Stimulated activated CD4-positive, alpha-beta T cell treated with anti-CD3 and anti-CD28 coated beads, Interleukin-1b, Interleukin-23, amount 100 ng/mL, for 1 hour (primary cell): ENCODE measurements at places on chromosomes 5 and 9.

DNA sequence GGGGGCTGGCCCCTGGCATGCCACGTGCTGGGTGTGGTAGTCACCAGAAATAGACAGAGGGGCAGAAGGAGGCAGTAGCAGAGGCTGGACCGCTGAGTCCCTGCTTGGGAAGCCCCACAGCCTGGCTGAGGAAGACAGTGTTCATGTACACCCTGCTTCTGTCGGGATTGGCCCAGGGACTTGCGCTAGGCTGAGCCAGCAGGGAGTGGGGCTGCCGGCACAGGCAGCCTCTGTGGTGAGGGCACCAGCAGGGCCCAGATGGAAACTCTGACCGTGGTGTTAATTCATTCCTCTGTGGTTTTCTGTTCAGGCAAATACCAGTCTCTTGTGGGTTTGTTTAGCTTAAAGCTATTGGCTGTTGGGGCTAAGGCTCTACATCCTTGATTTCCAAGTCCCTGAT, 108.6 kb upstream of the RAD23B start:
- no peak for DNase-seq

GRCh38 chr9:76400534-76401096, 6.4 kb upstream of the RFK start:
- no peak for DNase-seq

- DNase-seq = no peak
Measured at GRCh38 chr9:127835991-127836516, 18.4 kb downstream of the ENG start.

DNA sequence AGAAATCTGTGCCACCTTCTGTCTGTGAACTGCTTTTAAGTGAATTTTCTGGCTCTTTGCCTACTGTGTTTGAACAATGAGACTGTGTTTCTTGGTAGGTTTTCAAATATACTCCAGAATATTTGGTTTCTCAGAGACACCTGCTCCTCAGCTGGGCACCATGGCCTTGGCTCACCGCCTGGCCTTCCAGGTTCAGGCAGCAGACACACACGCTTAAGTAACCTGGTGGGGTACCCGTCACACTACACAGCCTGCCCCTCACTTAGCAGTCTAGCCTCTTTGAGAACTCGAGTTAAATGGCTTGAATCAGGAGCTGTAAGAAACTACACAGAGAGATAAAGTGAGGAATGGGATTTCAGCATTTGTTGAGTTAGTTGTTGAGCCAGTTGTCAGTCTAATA, 530.5 kb downstream of the MTRR start:
- DNase-seq = no peak

DNA sequence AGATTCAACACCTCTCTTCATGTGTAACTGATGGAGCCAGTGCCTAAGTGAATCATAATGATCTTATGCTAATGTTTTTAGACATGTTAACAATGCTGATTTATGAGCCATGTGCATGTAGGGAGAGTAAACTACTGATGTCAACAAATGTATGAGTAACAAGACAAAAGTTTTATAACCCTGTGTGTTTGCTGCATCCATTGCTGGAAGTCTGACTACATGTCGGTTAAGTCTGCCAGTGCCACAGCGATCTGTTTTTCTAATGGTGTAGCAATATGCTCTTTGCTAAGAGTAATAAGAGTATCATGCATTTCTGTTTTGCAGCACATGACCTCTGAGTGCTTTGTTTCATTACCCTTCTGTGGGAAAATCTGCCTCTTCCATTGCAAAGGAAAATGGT, 26.4 kb upstream of the TMOD1 start:
- DNase-seq = no peak

GRCh38 chr9:68690088-68690487, 15.0 kb upstream of the PIP5K1B start:
- DNase-seq = no peak

- no peak for DNase-seq
Measured at GRCh38 chr5:125882061-125882460, 541.1 kb upstream of the GRAMD2B start.

DNA sequence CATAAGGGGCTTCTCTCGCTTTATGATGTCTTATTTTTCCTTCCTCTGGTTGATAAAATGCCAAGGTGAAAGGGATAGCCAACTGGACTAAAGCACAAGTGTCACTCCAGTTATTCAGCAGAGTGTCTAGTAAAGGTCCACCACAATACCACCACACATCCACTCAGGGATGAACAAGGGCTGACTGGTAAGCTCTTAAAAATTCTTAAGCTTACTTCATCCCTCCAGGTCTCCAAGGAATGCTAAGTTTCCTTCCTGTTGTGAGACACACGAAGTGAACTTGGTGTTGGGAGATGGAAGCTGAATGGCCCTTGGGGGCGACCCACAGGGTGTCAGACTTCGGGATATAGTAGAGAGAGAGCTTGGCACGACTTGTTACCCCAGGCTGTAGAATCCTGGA, 3.2 kb upstream of the HMGCS1 start:
- no peak for DNase-seq

- DNase-seq = no peak
Measured at GRCh38 chr5:67528953-67529352, 332.4 kb upstream of the CD180 start.

DNA sequence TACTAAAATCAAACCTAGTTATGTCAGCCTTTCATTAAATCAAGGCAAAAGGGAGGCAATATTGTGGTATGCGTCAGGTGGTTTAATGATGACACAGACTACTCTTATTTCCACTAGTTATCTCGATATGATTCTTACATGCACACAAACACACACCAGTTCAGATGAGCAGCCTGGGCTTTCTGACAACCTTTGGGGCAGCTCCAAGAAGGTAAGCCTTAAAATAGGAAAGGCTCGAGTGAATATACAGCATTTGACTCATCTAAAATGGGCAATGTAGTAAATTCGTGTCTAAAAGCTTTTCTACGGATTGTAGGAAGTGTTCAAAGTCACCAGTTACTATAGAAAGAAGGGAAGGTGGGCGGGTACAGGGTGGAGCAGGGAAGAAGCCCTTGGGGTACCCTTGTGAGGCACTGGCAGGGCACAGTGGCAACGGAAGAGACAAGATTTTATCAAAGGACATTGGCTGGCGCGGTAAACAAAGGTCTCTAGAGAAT, 1.9 kb downstream of the ANKH start:
- peak; percentile 7 for DNase-seq

GRCh38 chr5:90134892-90135291, 274.7 kb downstream of the CETN3 start:
- no peak for DNase-seq

DNA sequence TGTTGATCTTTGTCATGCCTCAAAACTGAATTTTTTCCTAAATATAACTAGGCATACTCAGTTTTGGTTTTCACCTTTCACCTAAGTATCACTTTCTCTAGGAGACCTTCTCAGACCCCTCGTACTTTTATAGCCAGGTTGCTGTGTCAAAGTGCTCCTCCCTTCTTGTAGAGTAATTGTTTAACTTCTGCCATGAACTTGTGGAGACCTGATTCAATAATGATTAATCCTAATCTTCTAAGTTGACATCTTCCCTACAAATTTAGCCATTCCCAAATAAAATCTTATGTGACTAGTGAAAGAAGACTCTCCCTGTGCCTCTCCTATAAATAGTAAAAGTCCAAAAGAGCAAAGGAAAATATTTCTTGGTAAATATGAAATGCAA, 159.8 kb downstream of the SPATA31D1 start:
- DNase-seq = no peak

DNA sequence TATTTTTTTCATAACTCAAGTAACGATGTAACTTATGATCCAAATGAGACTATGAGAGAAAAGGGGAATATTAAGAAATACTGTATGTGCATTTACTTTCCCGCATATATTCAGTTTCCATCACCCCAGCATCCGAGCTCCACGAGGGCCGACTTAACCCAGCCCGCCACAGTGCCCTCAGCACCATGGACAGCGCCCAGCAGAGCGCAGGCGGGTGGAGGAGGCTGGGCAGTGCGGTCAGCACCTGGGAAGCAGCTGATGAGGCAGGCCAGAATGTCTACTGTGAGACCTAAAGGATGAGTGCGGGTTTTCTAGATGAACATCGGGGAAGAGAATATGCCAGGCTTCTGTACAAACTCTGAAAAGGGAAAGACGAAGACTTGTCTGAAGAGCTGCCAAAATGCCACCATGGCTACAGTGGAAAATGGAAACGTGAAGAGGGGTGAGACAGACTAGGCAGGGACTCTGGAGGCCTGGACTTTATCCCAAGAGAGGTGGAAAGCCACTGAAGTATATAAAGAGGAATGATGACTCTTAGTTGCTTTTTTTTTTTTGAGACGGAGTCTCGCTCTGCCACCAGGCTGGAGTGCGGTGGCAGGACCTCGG, 34.5 kb upstream of the MED27 start:
- no peak for DNase-seq

DNA sequence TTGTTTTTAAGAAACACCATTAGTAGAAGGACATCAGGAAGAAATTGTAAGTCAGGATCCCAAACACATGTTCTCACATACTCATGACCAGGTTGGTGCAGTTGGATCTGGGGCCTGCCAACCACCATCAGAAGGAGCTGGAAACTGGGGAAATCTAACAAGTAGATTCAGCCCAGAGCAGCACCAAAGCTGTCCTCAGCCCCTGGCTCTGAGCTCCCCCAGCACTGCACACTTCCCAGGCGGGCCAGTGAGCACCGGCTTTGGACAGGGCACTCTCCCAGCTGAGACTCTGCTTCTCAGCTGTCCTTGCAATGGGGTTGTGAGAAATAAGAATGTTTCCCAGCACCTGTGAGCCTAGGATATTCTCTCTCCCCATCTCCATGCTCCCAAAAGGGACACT, 162.5 kb downstream of the PAX5 start:
- no peak for DNase-seq

- no peak for DNase-seq
Measured at GRCh38 chr5:78003919-78004318, 227.8 kb upstream of the TBCA start.

GRCh38 chr9:12702160-12702758, 9.1 kb downstream of the TYRP1 start:
- no peak for DNase-seq

DNA sequence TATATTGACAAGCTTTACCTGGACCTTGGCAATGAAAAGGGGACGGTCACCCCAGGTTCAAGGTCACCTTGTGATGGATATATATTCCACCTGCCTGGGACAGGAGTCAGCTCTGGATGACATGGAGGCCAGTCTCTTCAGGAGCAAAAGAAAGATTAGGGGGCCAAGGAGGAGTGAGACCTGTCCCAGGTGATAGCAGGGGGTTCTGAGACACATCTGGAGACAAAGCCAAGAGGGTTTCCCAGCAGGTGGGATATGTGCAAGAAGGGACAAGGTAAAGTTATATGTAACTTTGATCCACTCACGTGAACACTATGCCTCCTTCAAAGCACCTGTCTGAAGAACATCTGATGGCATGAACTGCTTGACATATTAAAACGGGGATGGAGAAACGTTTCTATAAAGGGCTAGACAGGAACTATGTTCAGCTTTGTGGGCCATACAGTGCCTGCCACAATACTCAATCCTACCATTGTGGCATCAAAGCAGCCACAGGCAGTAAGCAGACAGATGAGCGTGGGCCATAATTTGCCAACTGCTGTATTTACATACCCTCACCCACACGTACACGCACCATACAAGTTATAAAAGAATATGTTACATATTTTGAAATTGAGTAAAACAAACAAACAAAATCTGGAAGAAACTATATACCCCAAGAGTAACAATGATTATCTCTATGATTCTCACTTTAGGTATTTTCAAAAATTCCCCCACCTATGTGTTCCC, 62.9 kb upstream of the ZNF622 start:
- DNase-seq = no peak

- DNase-seq = no peak
Measured at GRCh38 chr5:109982966-109983534, 293.3 kb downstream of the MAN2A1 start.

DNA sequence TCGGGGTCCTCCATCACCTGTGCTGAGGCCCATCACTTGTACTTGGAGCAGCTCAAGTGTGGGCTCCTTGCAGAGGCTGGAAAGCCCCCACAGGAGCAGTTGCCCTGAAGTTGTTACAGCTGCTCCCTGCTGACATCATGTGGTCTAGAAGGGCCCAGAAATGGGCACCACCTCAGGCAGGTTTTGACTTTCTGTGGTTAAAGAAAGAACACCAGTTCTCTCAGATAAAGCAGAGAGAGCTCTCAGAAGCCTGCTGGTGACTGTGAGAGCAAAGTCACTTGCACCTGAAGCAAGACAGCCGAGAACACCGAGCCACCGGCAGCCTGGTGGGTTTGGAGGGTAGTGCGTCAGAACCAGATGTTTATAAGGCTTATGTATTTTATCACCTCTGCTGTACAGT, 70.4 kb downstream of the MVB12B start:
- DNase-seq = no peak

DNA sequence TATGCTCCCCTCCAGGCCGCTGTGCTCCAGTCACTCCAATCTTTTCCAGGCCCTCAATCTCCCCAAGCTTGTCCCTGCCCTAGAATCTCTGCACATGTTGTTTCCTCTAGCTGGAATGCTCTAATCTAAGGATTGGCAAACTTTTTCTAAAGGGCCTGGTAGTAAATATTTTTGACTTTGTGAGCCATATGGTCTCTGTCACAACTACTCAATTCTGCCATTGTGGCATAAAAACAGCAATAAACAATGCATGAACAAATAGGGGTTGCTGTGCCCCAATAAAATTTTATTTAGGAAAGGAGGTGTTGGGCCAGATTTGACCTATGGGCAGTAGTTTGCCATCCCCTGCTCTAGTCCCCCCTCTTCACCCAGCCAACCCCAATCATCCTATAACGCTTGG, 150.5 kb upstream of the LRRTM2 start:
- no peak for DNase-seq

GRCh38 chr5:132256086-132256782, 1.3 kb upstream of the PDLIM4 start:
- DNase-seq = no peak

DNA sequence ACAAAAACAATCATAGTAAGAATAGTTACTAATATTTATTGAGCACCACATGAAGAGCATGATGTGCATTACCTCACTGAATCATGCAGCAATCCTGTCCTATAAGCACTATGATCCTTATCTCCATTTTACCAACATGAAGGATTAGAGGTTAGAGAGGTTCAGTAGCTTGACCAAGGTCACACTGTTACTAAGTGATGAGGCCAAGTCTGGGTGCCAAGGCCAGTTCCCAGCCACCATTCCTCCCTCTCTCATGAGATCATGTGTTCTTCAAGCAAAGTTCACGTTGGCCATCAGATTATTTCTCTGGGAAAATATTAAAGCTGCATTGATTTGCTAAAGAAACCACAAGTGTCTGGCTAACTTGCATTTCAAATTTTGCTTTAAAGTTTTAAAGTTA, 31.0 kb downstream of the PDE8B start:
- no peak for DNase-seq

GRCh38 chr5:137672001-137672400, 63.9 kb downstream of the KLHL3 start:
- DNase-seq = no peak

DNA sequence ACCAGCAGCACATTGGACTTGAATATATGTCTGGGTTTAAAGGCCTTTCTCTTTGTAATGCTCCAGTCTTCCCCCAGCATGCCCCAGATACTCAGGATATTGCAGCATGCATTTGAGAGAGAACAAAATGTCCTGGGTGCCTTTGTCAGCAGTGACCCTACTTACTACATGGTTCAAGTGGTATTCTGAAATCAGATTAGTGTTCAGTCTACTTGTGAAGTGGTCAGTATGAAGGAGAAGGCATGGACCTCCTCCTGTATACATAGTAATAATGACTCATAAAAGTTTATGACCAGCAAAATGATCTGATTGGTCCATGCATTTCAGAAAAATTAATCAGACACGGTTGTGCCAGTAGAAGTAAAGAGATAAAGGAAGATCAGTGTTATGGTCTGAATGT, 25.4 kb downstream of the GPR21 start:
- DNase-seq = no peak

GRCh38 chr9:98732801-98733200, 24.1 kb upstream of the GABBR2 start:
- no peak for DNase-seq

- DNase-seq = no peak
Measured at GRCh38 chr5:15388866-15389265, 111.1 kb upstream of the FBXL7 start.
